ENCODE measurements at places on chromosomes 4 and X. TPM values are rescaled to one million over a fixed set of nuclear protein-coding genes. Genes with fewer than 3 reads are reported as not detected.

GRCh38 chr4:115259642-115260041 is 146.2 kb upstream of the NDST4 start:
- H3K36me3 ChIP-seq = no peaks in the 10 kb centered on the region
- H3K27me3 ChIP-seq = no peaks in the 10 kb centered on the region
- no peak overlapping the region for H3K4me3 ChIP-seq

- no peak overlapping the region for H3K27ac ChIP-seq
- H3K4me1 ChIP-seq = no peaks in the 10 kb centered on the region
- peaks cover 11% of the 10 kb centered on the region for H3K27me3 ChIP-seq
- no peak for DNase-seq
Observed at GRCh38 chrX:72016881-72017783, 106.5 kb downstream of the NHSL2 start.

DNA sequence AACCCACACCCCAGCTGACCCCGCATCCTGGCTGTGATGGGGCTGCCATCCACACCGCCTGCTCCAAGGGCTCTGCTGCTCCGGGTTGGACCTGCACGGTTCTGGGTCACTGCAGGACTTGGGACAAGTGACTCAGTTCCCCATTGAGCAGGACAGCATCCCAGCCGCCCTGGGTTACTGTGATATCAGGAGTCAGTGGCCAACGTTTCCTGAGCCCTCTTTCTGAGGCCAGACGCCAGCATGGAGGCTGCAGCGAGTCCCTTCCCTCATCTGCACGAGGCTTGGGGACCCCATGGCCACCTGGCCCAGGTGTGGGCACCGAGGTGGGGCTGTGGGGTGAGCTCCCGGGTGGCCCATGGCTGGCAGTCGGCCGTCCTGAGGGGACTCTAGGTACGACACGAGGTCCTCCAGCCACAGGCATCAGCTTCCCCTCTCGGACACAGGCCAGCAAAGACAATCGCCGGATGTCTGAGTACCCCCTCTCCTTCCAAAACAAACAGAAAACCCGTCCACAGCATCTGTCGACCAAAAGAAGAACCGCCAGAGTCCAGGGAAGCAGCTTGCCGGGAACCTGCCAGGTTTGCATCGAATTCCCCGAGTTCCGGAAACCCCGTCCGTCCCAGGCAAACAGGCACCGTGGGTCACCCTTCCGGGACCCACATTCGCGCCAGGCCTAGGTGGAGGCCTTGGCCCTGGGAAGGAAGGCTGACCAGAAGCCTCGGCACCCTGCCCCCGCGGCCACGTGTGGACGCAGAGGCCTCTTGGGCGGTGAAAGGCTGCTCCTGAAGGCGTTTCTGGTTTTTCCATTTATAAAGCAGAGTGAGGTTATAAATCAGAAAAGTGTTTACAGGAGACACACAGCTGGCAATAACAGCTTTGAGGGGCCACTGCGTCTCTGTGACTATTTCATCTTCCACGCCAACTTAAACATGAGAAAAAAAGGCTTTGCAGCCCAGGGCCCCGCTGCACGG is 136.0 kb downstream of the FAM53A start:
- DNase-seq = peak; percentile 27
- H3K27me3 ChIP-seq = no peaks in the 10 kb centered on the region
- H3K36me3 ChIP-seq = no peaks in the 10 kb centered on the region

- H3K4me3 ChIP-seq = no peak overlapping the region
- peak; percentile 12 for DNase-seq
- no peaks in the 10 kb centered on the region for H3K4me1 ChIP-seq
- H3K27me3 ChIP-seq = no peaks in the 10 kb centered on the region
- no peaks in the 10 kb centered on the region for H3K36me3 ChIP-seq
Observed at GRCh38 chrX:138519296-138519695, 192.2 kb downstream of the FGF13 start.

DNA sequence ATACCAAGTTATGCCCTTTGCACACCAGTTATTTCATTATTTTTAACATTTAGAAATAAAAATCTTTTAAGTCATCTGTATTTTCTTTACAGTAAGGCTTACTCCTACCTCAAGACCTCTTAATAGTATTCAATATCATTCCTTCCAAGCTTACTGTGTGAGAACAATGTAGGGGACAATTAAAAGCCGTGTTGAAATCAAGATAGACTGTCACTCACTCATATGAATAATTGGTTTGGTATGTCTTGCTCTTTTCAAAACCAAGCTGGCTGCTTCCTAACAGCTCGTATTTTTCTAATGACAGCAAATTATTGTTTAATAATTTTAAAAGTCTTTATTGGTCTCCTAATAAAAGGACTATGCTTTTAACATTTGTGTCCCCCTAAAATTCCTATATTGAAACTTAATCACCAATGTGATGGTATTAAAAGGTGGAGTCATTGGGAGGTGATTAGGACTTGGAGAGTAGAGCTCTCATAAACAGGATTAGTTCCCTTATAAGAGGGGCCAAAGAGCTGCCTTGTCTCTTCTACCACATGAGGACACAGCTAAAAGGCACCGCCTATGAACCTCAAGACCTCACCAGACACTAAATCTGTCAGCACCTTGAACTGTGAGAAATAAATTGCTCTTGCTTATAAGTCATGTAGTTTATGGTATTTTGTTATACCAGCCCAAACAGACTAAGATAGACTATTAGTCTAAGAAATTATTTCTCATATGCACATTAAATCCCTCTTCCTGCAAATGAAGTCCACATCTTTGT is 4.1 kb downstream of the ABCB7 start:
- H3K27me3 ChIP-seq = no peaks in the 10 kb centered on the region
- H3K27ac ChIP-seq = no peak overlapping the region
- H3K36me3 ChIP-seq = no peaks in the 10 kb centered on the region
- peaks cover 2% of the 10 kb centered on the region for H3K4me1 ChIP-seq
- no peak overlapping the region for H3K4me3 ChIP-seq

- H3K4me1 ChIP-seq = no peaks in the 10 kb centered on the region
- no peaks in the 10 kb centered on the region for H3K36me3 ChIP-seq
- H3K27me3 ChIP-seq = no peaks in the 10 kb centered on the region
- no peak overlapping the region for H3K4me3 ChIP-seq
Observed at GRCh38 chr4:112546476-112546875, 30.5 kb upstream of the NEUROG2 start.

GRCh38 chr4:125303821-125304220 is 10.9 kb upstream of the FAT4 start:
- no peaks in the 10 kb centered on the region for H3K27me3 ChIP-seq
- H3K27ac ChIP-seq = no peak overlapping the region
- DNase-seq = no peak
- no peaks in the 10 kb centered on the region for H3K4me1 ChIP-seq

DNA sequence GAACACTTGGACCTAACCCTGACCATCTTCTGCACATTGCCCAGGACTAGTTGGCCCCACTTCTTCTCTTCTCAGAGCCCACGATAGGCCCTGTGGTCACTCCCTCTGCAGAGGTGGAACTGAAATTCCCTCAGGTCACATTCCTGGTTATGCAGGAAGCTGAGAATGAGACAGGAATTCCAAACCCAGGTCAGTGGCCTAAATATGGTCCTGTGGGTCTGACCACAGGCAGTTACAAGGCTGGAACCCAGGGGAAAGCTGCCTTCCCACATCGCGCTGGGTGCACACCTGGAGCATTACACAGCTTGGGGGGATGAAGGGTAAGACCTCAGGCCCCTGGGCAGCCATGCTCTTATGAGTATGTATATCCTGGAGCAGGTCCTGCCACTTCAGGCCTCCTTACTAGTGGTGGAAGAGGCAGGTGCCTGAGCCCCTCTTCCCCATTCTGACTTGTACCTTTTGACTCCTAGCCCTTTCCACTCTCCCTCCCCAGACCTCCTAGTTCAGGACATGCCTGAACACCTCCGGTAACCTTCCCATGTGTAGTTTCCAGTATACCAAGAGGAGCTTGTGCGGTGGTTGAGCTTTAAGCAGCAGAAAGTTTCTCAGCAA is 173.5 kb downstream of the ASMT start:
- no peaks in the 10 kb centered on the region for H3K27me3 ChIP-seq
- no peaks in the 10 kb centered on the region for H3K4me1 ChIP-seq
- H3K27ac ChIP-seq = no peak overlapping the region
- H3K4me3 ChIP-seq = no peak overlapping the region

- no peak overlapping the region for H3K4me3 ChIP-seq
- no peaks in the 10 kb centered on the region for H3K36me3 ChIP-seq
- no peaks in the 10 kb centered on the region for H3K27me3 ChIP-seq
- no peak overlapping the region for H3K27ac ChIP-seq
- DNase-seq = no peak
Observed at GRCh38 chrX:70527053-70527452, 82.4 kb downstream of the DLG3 start.

- DNase-seq = no peak
- H3K4me3 ChIP-seq = peak overlapping the region; percentile 65
- H3K36me3 ChIP-seq = no peaks in the 10 kb centered on the region
- peaks cover 24% of the 10 kb centered on the region for H3K4me1 ChIP-seq
Observed at GRCh38 chr4:16225167-16225862, 956 bp downstream of the TAPT1 start.

GRCh38 chr4:78512357-78512920 is 39.1 kb upstream of the ANXA3 start:
- H3K36me3 ChIP-seq = peaks cover 21% of the 10 kb centered on the region
- H3K27ac ChIP-seq = no peak overlapping the region
- no peak for DNase-seq
- no peak overlapping the region for H3K4me3 ChIP-seq
- H3K4me1 ChIP-seq = no peaks in the 10 kb centered on the region

- no peak overlapping the region for H3K4me3 ChIP-seq
- no peaks in the 10 kb centered on the region for H3K36me3 ChIP-seq
- no peak overlapping the region for H3K27ac ChIP-seq
- peak; percentile 18 for DNase-seq
- no peaks in the 10 kb centered on the region for H3K27me3 ChIP-seq
- H3K4me1 ChIP-seq = no peaks in the 10 kb centered on the region
Observed at GRCh38 chr4:148651991-148652390, 209.8 kb upstream of the NR3C2 start.

- H3K4me1 ChIP-seq = 0 out of 2 replicates have a peak, but pooled peaks cover 1% of the 10 kb centered on the region
- H3K27me3 ChIP-seq = no peaks in the 10 kb centered on the region
- no peak overlapping the region for H3K27ac ChIP-seq
- DNase-seq = no peak
- no peak overlapping the region for H3K4me3 ChIP-seq
Observed at GRCh38 chr4:7847206-7847605, 92.5 kb downstream of the AFAP1 start.

GRCh38 chr4:4890574-4891255 is 31.2 kb downstream of the MSX1 start:
- H3K4me3 ChIP-seq = no peak overlapping the region
- no peaks in the 10 kb centered on the region for H3K36me3 ChIP-seq
- no peaks in the 10 kb centered on the region for H3K27me3 ChIP-seq

The XG gene
- total RNA-seq = 0.97 TPM

The GPC4 gene
- total RNA-seq = 183 TPM

The FDCSP gene
- not detected for total RNA-seq

The CXXC4 gene
- total RNA-seq = 3.0 TPM

The RAB40AL gene
- 1.6 TPM for total RNA-seq

The TIMM8A gene
- total RNA-seq = 19.3 TPM

The TMEM47 gene
- 56.7 TPM for total RNA-seq

The HPF1 gene
- total RNA-seq = 57.6 TPM

The PCGF3 gene
- total RNA-seq = 49.0 TPM

The FATE1 gene
- total RNA-seq = 0.31 TPM

Data from GM23338 (cell line).